ENCODE measurements at places on chromosomes 6 and 20. TPM values are rescaled to one million over a fixed set of nuclear protein-coding genes. Genes with fewer than 3 reads are reported as not detected.
A peak's percentile ranks its signal among the peaks of the same experiment; 100 is the strongest.

- no peak for DNase-seq
These were observed 73.3 kb upstream of the CD93 start for GRCh38 chr20:23159256-23159946.

GRCh38 chr6:49634836-49635218, 1.8 kb downstream of the RHAG start:
- no peak for DNase-seq

- DNase-seq: no peak
These were observed 652.1 kb downstream of the RNF144B start for GRCh38 chr6:19039287-19039686.

DNA sequence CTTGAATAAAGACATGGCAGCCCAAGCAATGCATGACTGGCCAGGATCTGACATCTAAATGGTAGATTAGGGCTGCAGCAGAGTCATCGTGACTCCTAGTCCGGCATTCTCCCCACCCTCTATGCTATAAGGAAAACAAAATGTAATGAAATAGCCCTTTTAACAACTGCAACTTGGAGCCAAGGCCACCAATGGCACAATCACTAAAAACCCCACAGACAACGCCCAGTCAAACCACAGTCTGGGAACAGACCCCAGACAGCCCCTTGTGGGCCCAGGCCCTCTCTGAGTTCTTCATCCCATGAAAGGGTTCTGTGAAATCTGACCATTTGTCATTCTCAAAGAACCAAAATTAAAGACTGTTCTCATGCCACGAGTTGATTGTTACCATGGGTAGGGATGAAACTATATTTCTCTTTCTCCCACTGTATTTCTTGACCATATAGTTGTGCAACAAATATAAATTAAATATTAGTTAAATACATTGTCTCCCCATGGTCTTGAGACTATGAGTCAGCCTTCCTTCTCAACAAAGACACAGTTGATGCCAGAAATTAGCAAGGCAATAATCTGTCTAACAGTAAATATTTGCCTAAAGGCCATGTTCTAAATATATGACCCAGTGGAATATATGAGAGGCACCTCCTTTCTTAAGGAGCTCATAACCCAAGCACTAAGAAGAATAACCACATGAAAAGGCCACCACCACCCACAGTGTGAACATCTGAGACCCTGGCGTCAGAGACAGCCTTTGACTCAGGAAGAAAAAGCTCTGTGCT, 85.6 kb upstream of the SSTR4 start:
- DNase-seq: no peak

GRCh38 chr20:18197382-18198070, 59.9 kb downstream of the KAT14 start:
- DNase-seq: no peak

DNA sequence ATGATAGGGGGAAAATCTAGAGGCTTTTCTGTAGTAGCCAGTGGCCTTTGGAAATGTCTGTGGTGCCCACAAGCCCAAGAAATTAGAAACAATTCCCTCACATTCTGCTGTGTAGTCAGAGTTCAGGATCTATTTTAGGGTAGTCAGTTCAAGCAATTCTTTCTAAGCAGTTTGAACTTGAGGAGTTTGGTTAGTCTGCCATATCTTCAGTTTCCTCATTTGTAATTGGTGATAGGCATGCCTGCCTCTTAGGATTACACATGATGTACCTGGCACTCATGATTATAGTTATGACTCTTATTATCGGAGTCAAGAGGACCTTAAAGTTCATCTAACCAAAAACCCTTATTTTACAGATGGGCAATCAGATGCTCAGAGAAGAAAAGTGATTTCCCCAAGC, 21.2 kb upstream of the MEP1A start:
- no peak for DNase-seq

GABRR2 gene
- 1.1 TPM for total RNA-seq

ECT2L gene
- total RNA-seq: 0.21 TPM

PPT2 gene
- 29.6 TPM for total RNA-seq

- DNase-seq: no peak
These were observed 81.9 kb downstream of the PLCB1 start for GRCh38 chr20:8213831-8214587.

GRCh38 chr6:140134224-140134623, 759.8 kb upstream of the CITED2 start:
- DNase-seq: no peak

DNA sequence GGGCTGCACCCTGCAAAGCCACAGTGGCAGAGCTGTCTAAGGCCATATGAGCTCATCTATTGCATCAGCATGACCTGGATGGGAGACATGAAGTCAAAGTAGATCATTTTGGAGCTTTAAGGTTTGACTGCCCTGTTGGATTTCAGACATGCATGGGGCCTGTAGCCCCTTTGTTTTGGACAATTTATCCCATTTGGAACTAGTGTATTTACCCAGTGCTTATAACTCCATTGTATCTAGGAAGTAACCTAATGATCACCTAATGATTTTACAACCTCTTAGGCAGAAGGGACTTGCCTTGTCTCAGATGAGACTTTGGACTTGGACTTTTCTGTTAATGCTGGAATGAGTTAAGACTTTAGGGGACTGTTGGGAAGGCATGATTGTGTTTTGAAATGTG, 575.4 kb downstream of the EPM2A start:
- no peak for DNase-seq

PKHD1 gene
- total RNA-seq: 3.6 TPM

- DNase-seq: no peak
These were observed 246.1 kb downstream of the BMP7 start for GRCh38 chr20:57020364-57020763.

DNA sequence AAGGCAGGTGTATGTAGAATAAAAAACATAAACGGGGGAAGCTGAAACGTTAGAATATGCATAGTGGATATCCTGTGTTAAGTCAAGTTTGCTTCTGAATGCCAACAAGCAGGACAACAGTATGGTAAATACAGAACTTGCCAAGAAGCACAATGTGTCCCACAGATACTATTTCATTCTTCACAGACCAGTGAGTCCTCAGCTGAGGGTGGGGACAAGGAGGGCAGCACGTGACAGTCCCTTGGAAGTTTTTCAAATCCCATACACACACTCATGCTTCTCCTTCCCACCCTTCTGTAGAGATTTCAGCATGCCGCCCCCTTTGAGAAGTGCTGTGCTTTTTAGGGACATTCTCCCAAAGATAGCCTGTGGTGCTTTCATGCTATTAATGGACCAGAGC, 268.5 kb upstream of the ECI2 start:
- no peak for DNase-seq

DNA sequence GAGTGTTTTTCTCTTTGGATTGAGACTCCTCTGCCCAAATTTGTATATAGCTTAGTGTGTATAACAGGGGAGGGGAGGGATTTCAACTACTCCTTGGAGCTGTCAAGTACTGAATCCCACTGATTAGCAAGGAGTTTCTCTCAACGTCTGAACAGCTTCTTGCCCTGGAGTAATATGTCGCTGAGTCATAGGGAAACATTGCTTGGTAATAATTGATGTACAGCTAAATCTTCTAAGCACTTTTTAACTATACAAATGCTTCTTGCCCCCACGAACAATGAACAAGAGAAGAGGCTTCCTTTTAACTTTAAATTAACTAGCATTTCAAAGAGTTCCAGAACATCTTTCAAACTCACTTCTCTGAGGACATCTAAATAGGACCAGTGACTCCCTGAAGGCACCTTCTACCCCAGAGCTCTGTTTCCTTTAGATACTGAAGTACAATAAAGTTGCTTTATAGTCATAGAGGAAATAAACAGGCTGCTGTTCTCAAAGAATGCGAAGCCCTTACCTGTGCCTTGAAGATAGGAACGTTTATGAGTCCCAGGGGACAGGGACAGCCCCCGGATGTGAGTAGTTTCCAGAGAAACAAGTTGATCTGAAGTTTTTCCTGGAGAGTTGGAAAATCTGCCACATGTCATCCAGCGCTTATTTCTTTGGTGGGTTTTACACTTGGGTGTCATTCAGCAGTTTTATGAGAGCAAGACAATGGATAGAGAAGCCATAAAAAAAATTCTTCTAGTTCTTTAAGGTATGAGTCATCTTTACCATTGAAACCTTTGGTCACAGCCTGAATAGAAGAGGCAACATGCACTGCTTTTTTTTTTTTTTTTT, 462.5 kb upstream of the BTBD3 start:
- peak; percentile 45 for DNase-seq

OOEP gene
- not detected for total RNA-seq

DNA sequence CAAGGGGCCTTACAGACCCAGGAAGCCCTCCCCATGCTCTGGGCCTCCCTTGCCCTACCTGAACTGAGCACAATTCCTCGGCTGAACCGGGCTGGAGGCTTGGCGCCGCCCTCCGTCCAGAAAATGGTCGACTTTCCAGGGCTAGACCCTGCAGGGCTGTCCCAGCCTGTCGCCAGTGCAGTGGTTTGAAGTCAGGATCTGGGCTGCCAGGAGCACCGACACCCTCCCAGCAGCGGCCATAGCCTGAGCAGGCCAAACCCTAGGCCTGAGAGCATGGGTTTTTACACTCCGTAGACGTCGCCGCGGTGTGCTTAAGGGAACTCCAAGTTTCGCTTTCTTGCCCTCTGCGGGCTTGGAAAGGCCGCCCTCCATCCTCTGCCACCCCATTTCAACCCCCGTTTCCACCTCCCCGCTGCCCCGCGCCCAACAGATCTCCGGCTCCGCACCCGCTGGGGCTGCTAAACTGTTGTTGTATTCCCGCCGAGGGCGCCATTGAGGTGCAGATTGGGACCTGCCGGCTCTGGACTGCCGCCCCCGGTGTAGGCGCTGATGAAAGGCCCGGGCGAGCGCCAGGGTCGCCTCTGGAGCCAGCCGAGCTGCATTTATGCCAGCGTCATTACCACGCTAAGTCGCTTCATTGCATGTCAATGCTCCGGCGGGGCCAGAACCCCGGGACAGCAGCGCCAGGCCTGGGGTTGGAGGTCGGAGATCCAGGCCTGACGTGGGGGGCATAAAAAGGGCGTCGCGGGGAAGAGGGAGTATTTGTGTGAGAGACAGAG, 2.2 kb upstream of the TFAP2A start:
- DNase-seq: no peak

DNA sequence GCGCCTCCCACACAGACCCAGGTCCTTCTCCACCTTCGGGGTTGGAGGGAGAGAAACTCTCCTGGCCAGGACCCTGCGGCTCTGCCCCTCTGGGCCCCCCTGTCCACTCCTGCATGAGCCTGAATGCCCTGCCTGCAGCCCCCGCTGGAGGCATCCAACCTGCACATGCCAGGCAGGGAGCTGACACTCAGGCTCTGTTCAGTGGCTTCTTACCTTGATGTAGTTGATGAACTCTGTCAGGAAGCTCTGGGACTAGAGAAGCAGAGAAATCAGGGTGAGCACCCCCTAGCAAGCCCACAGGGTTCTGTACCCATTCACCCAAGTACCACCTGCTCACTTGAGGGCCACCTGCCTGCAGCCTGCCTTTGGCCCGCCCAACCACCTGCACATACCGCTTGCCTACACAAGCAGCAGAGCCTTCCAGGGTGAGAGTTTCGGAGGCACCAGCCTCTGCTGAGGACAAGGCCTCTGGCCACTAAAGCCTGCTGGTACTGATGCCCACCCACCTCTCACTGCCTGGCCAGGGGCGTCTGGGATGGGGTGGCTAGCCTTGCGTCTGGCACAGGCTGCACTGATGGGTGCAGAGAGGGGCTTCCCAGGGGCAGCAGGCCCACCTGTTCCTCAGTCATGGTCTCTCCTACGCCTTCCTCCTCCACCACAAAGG, 9.7 kb downstream of the DDRGK1 start:
- DNase-seq: no peak

PRELID3B gene
- total RNA-seq: 57.2 TPM

DNA sequence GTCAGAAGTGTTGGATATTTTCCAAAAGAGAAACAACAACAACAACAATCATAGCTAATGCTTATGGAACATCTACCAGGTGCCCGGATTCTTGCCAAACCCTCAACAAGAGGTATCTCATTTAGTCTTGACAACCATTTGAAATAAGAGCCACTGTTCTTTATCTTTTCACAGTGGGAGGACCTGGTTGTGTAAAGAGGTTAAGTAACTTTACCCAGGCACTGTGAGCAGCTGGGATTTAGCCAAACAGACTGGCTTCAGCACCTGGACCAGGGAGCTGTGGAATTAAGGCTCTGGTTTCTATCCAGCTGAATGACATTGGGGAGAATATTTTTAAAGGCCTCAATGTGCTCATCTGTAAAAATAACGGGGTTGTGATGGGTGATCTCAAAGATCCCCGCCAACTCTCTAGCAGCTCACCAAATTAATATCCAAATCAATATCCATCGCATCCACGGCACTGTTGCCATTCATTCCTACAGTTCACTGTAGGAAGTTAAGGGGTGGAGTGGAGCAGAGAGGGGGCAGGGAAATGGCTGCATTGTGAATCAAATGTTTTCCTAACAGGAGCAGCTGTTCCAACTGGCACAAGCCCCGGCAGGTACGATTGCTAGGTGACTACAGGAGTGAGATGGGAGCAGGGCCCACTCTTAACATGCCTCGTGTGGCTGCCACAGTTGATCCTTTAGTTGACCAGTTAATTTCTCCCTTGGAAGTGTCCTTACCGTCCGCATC, 61.8 kb downstream of the GCNT2 start:
- no peak for DNase-seq

- no peak for DNase-seq
These were observed 109.9 kb upstream of the TIAM2 start for GRCh38 chr6:154885214-154885613.

GRCh38 chr6:48080227-48081009, 30.6 kb downstream of the PTCHD4 start:
- DNase-seq: no peak

GRCh38 chr6:115241373-115241772, 819.3 kb downstream of the FRK start:
- no peak for DNase-seq

DNA sequence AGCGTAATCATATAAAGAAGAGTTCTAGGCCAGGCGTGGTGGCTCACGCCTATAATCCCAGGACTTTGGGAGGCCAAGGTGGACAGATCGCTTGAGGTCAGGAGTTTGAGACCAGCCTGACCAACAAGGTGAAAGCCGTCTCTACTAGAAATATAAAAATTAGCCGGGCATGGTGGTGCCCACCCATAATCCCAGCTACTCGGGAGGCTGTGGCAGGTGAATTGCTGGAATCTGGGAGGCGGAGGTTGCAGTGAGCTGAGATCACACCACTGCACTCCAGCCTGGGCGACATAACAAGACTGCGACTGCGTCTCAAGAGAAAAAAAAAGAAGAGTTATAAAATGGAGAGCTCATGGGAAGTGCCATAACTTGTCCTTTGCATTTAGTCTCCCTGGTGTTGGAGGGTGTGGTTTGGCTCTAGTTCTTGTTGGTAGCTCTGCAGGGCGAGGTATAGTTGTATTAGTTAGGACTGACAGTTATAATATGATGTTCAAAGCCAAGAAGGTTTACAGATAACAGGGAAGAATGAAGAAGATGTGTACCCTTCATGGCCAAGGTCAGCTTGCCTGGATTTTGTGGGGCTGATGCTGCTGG, 54.8 kb downstream of the UTRN start:
- no peak for DNase-seq

PRICKLE4 gene
- 3.1 TPM for total RNA-seq

GRCh38 chr6:53811082-53811481, 16.3 kb downstream of the LRRC1 start:
- no peak for DNase-seq

- no peak for DNase-seq
These were observed 11.4 kb downstream of the PCMTD2 start for GRCh38 chr20:64266988-64267387.
